Activated T-cell treated with anti-CD3 and anti-CD28 coated beads, Interleukin-2, amount 50 U/mL, for 1 hour (primary cell): ENCODE measurements at places on chromosomes 16 and 17.

DNA sequence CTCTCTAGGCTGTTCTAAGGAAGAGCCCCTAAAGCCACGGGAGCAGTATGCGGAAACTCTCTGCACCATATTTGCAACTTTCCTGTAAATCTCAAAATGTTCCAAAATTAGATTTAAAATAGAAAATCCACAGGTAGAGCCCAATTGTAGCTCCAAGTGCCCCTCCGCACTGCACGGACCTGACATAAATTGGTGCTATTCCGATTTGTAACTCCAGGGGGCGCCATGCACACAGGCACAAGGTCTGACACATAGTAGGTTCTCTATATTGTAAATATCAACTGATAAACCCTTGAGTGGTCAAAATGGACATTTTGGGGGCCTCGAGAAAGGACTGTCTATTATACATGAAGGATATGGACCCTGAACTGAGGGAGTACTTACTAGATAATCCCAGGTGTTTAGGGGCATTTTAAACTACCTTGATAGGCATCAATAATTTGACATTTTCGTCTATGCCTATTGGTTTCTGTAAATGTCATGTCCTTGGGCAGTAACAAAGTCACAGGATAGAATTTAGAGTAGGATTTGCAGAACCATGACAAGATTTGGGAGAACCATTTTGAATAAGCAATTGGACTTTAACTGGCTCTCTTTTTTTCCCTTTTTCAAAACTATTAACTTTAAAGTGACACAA, 36.6 kb upstream of the TMEM132E start:
- DNase-seq = peak; percentile 41

DNA sequence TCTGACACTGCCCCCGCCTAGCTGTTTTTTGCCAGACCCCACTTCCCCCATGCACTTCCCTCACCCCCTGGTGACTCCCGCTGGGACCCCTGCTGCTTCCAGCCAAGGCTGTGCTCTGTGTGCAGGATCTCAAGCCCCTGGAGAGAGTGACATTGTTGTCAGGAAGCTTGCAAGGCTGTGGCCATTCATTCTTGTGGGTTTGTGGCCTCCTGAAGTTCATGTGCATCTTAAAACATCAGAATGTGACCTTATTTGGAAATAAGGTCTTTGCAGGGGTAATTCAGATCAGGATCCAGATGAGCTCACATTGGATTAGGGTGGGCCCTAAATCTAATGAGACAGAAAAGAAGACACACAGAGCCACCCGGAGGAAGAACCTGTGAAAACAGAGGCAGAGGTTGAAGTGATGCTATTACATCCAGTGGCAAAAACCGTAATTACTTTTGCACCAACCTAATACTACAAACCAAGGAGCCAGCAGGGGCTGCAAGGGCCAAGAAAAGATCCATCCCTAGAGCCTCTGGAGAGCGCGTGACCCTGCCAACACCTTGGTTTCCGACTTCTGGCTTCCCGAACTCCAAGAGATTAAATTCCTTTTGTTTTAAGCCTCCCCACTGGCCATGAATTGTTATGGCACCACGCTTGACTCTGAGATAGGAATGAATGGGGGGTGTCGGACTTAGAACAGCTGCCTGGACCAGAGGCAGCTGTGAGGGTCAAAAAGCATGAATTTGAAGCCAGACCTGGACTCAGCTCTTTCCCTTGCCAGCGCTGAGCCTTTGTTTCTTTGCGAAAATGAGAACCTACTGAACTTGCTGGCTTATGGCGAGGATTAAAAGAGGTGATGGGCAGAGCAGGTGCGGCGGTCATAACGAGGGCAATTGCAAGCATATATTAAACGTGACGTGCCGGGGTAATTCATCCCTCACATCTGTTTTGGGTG, 75.5 kb downstream of the BMERB1 start:
- DNase-seq = peak; percentile 19

- DNase-seq = no peak
These were observed 37.0 kb downstream of the STXBP4 start for GRCh38 chr17:55005520-55005919.

- no peak for DNase-seq
These were observed 2.7 kb downstream of the PPP1R1B start for GRCh38 chr17:39629494-39629880.

DNA sequence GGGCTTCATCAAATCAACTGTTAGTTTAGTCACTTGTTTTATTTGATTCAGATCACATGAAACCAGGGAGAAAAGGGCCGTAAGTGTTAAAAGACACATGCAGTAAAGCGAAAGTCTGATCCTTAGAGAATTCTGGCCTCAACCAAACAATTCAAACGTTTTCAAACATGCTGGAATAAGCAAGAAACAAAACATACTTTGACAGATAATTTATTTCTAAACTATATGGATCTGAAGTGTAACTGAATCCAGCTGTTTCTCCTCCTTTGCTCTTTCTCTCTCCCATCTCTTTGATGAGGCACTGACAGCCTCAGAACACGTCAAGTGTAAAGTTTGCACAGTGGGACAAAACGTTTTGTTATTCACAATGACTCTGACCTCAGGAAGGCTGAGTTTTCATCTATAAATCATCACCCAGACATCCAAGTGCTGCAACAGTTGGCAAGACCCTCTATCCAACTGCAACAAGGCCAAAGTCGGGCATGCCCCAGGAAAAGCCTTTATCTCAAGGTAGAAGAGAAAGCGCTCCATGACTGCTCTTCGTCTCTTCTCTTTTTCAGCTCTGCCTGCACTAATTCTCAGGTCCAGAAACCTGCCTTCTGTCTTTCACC, 267.1 kb upstream of the MYOCD start:
- no peak for DNase-seq

DNA sequence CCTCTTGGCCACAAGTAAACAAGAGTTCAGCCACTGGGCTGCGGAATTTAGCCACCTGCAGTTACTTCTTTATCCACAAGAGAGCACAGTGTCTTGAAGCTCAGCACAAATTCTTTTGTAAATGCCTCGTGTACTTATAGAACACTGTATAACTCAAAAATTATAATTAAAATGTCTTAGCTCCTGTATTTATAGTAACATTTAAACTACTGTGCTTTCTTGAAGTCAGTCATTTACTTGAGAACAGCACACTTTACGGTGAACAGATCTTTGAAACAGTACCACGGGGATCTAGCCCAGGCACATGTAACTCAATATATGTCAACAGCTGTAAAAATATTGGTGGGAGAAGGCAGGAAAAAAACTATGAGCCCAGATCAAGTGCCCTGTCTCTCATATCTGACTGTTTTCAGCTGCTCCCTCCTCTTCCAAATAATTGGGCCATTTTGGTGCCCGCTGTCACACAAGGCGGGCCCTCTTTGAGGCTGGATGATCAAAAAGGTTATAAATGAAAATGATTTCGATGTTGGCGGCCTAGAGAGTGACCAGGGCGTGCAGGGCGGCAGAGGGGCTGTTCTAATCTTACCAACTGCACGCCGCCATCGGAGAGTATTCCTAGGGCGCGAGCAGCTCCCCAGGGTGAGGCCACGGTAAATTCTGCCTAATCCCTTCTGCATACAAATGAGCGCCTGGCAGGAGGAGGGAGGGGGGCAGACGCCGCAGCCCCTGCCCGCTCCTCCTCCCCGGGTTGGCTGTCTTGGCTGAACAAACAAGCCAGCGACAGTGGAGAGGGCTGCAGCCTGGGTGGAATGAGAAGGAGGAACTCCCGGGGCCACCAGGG, 183.2 kb downstream of the C16orf78 start:
- DNase-seq = no peak

- DNase-seq = no peak
These were observed 5.4 kb downstream of the TNP2 start for GRCh38 chr16:11263737-11264136.

GRCh38 chr17:41800601-41801373, 11.0 kb downstream of the P3H4 start:
- DNase-seq = no peak

GRCh38 chr17:33131620-33132019, 140.0 kb downstream of the SPACA3 start:
- no peak for DNase-seq

DNA sequence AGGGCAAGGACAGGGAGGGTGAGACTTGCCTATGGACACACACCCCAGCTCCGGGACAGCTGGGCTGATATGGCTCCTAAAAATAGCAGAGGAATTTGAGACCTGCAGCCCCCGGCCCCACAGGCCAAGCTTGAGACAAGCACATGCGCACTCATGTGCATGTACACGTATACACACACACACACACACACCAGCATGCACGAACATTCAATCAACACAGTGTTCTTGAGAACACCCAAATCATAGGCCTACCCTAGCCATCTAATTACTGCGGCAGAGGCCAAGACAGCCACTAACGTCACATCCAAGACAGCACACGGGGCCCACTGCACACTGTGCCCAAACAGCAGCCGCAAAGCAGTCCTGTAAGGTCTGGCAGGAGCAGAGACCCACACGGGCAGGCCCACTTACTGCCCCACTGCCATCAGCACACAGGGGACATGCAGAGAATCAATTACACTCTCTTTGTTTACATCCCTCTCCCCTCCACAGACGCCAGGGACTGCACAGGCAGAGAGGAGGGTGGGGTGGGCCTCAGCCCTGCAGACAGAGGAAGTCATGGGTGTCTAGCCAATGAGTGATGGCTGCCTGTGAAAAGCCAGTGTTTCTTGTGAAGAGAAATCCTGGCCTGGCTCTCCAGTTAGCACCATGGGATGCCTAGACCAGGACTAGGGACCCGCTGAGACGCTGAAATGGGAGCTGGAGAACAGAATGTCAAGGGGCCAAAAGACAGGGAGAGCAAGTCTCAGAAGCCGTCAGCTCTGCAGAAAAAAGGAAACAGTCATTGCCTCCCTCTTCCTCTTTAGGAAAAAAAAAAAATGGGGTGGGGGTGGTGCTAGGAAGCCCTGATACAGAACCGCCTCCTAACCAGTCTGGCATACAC, 39.3 kb downstream of the MYO18A start:
- DNase-seq = peak; percentile 66

DNA sequence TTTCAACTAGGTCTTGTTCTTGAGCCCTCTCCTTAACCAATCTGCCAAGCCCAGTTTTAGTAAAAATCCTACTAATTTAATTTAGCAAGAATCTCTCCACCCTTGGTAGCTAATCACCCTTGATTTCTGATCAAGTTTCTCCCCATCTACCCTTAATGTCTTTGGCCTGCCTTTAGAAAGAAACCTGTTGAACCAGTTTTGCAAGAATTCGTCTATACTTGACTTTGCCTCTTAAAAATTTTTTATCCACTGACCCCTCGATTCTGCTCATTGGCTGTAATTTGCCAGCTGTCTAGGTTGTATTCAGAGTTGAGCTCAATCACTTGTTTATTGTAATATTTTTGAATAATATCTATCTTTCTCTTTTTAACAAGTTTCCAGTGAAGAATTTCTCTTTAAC, 1138.5 kb downstream of the CDH11 start:
- DNase-seq = no peak

DNA sequence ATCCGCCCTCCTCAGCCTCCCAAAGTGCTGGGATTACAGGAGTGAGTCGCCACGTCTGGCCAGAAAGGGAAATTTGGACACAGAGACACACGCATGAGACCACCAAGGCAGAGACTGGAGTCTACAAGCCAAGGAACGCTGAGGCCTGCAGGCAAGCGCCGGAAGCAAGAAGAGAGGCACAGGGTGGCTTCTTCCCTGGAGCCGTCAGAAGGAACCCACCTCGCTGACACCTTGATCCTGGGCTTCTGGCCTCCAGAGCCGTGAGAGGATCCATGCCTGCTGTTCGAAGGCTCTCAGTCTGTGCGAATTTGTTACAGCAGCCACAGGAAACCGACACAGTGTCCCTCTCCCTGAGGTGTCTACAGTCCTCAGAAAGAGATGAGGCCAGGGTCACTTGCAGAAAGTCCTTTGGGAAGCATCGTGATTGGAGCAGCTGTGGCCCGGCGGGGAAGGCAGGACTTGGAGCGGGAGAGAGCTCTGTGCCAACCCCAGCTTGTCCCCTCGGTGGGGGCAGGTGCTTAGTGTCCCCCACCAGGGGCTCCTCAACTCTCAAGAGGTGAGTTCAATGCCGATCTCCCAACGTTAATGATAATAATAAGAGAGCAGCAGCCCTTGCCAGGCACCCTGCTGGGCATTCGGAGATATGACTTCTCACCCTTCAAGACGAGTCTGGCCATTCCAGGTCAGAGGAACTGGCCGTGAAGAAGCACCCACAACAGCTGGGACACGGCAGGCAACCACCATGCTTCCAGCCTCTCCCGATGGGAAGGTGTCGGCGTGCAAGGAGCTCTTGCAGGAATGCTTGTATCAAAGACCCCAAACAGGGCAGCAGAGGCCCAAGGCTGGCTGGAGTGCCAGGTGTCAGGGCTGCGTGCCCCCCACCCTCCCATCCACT, 68.4 kb upstream of the TNRC6C start:
- DNase-seq = peak; percentile 13

GRCh38 chr17:79667121-79667715, 56.4 kb upstream of the RBFOX3 start:
- no peak for DNase-seq

DNA sequence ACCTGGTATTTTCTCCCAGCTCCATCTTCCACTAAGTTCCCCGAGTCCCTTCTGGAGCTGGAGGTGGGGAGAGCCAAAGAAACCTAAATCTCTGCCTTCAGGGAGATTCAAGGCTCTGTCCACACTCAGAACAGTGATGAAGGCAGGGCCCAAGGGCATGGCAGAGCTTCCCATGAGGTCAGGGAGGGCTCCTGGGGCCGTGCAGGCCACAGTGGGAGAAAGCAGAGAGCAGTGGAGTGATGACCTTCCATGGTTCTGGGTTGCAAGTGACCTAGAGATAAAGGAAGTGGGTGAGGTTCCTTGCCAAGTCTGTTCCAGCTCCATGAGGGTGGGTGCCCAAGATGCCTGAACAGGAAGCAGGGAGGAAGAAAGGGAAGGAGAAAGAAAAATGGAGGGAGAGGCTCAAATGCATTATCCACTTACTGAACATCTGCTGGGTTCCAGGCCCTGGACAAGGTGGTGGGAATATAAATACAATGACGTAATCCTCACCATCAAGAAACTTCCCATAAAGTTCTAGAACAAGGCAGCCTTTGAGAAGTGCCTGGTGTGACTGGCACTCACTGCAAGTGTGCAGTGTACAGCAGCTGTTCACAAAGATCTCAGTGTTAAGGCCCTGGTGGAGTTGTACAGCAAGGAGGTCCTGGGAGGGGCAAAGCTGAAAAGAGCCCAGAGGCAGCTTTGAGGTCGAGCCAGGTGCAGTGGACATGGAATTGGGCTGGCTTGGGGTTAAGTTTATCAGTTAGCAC, 13.3 kb downstream of the TBKBP1 start:
- DNase-seq = no peak

GRCh38 chr17:40909755-40910154, 24.7 kb upstream of the KRT20 start:
- DNase-seq = no peak
